ENCODE measurements at places on chromosomes 5 and 9. TPM values are rescaled to one million over a fixed set of nuclear protein-coding genes. Genes with fewer than 3 reads are reported as not detected.

AFF4 gene
- 67.4 TPM for total RNA-seq

SUSD3 gene
- total RNA-seq: not detected

ERP44 gene
- total RNA-seq: 25.8 TPM

TMEM8B gene
- total RNA-seq: 2.6 TPM

MYMK gene
- total RNA-seq: not detected

DOK3 gene
- total RNA-seq: 2.2 TPM

STOML2 gene
- 232 TPM for total RNA-seq

ZDHHC11B gene
- total RNA-seq: 0.22 TPM

GARIN3 gene
- not detected for total RNA-seq

PCDHB5 gene
- 0.14 TPM for total RNA-seq

SMIM33 gene
- total RNA-seq: not detected

EGFLAM gene
- 10.1 TPM for total RNA-seq

FABP6 gene
- not detected for total RNA-seq

QRFP gene
- not detected for total RNA-seq

ANKRD20A1 gene
- not detected for total RNA-seq

CDKN2B-AS1 gene
- total RNA-seq: 9.2 TPM

RASEF gene
- 0.44 TPM for total RNA-seq

DNM1 gene
- total RNA-seq: 17.1 TPM

ADRA1B gene
- total RNA-seq: under 0.01 TPM

CNTLN gene
- total RNA-seq: 9.8 TPM

PCDHA12 gene
- total RNA-seq: under 0.01 TPM

PDE8B gene
- total RNA-seq: under 0.01 TPM

ACTBL2 gene
- 3.3 TPM for total RNA-seq

PCDHGA9 gene
- 6.2 TPM for total RNA-seq

FGFR4 gene
- 0.43 TPM for total RNA-seq

PKD2L2 gene
- total RNA-seq: not detected

LHX6 gene
- under 0.01 TPM for total RNA-seq

OTULINL gene
- total RNA-seq: 0.66 TPM

PFN3 gene
- not detected for total RNA-seq

CCDC192 gene
- total RNA-seq: not detected

RPL35 gene
- 1,592 TPM for total RNA-seq

DMRTA1 gene
- 0.66 TPM for total RNA-seq

GNG10 gene
- 85.9 TPM for total RNA-seq

PTGDS gene
- 4.2 TPM for total RNA-seq

WNT8A gene
- not detected for total RNA-seq

CRHBP gene
- not detected for total RNA-seq

PIP5K1B gene
- total RNA-seq: under 0.01 TPM

KIAA0825 gene
- 6.0 TPM for total RNA-seq

SLC34A1 gene
- total RNA-seq: not detected

FOXD4L6 gene
- under 0.01 TPM for total RNA-seq

NR4A3 gene
- total RNA-seq: 0.43 TPM

PCA3 gene
- not detected for total RNA-seq

RHOBTB3 gene
- 196 TPM for total RNA-seq

SPINK6 gene
- total RNA-seq: not detected

PIP5KL1 gene
- total RNA-seq: 2.7 TPM

PLGRKT gene
- 26.2 TPM for total RNA-seq

AUH gene
- 21.2 TPM for total RNA-seq

DND1 gene
- 0.44 TPM for total RNA-seq

OCLN gene
- 1.3 TPM for total RNA-seq

PTGS1 gene
- 39.2 TPM for total RNA-seq

MED10 gene
- 16.6 TPM for total RNA-seq

COL15A1 gene
- 5.4 TPM for total RNA-seq

BARHL1 gene
- not detected for total RNA-seq

PCDHB7 gene
- total RNA-seq: under 0.01 TPM
